ENCODE measurements at places on chromosomes 2 and 18. TPM values are rescaled to one million over a fixed set of nuclear protein-coding genes. Genes with fewer than 3 reads are reported as not detected.
A peak's percentile ranks its signal among the peaks of the same experiment; 100 is the strongest.

Gene SUCLG1
- total RNA-seq = 76.2 TPM

Gene CDH7
- 23.1 TPM for total RNA-seq

Gene KATNAL2
- 7.5 TPM for total RNA-seq

DNA sequence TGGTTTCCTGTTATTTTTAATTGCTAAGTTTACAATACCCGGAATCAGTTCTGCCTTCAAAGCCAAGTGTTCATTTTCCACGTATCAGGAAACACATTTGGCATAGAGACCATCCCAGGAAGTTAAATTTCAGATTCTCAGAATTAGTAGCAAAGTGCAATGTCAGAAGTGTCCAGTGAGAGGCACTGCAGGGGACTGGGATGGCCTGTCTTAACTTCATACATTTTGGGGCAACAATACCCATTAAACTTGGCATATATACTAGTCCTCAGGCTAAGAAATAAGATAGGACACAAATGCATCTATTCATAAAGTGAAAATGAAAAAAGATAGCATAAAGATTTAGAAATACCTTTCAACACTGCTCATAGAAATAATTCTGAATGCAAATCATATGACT, 1.5 kb upstream of the IL1RL2 start:
- no peak for DNase-seq

- DNase-seq = no peak
These were observed 20.3 kb downstream of the PTPN2 start for GRCh38 chr18:12863687-12864216.

DNA sequence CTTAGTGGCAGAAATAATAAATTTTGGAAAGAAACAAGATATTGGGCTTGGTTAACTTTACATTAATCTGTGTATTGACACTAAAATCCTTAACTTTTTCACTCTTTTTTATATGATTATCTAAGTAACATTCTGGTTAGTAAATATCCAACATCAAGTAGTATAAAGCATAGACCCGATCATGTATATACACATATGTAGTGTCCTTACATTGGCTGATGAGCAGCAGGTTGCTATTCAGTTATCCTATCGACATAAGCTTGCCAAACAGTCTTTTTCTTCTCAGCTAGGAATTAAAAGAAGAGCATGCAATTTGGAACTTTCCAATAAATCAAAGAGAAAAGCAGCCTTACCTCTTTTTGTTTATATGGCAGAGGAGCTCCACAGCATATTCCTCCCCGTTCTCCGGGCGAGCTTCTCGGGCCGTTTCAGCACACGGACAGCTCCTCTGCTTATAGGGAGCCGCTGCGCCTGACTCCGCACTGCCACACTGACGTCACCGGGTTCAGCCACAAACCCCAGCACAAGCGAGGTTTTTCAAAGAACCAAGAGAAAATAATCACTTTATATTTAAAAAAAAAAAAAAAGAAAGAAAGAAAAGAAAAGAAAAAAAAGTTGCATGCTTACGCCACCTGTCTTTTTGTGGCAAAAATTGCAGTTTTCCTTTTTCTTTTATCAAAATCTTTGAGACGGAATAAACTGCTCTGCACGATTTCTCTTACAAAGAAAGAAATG, at the start of gene SCG2:
Gene SCG2, minus strand, starts transcription at position 430 of the 735 bp plus-strand sequence. CDS start 3,079 bp downstream, outside the sequence.
- DNase-seq = peak; percentile 93
